ENCODE measurements at places on chromosomes 1 and 21. TPM values are rescaled to one million over a fixed set of nuclear protein-coding genes. Genes with fewer than 3 reads are reported as not detected.

The CA14 gene
- total RNA-seq = not detected

DNA sequence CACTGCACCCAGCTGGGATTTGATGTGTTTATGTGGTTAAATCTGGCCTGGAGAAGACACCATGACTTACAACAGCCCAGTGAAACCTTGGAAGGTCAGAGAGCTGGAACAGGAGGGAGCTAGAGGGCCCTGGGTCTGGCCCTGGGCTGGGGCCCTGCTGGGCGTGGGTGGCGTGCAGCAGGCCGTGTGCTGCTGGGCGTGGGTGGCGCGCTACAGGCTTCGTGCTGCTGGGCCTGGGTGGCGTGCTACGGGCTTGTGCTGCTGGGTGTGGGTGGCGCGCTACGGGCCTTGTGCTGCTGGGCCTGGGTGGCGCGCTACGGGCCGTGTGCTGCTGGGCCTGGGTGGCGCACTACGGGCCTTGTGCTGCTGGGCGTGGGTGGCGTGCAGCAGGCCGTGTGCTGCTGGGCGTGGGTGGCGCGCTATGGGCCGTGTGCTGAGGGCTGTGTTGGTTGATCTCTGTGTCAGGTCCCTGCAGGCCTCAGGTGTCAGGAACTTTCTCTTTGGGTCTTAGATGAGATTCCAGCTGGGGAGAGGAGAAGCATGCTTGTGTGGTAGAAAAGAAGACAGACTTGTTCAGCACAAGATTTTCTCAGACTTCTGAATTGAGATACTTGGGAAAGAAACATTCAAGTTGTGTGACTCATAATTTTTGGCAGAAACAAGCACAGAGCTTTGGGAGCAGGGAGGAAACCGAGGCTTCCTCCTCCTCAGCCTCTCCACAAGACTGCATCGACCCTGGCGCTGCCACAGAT is 66.0 kb downstream of the COL18A1 start:
- DNase-seq = peak; percentile 93

DNA sequence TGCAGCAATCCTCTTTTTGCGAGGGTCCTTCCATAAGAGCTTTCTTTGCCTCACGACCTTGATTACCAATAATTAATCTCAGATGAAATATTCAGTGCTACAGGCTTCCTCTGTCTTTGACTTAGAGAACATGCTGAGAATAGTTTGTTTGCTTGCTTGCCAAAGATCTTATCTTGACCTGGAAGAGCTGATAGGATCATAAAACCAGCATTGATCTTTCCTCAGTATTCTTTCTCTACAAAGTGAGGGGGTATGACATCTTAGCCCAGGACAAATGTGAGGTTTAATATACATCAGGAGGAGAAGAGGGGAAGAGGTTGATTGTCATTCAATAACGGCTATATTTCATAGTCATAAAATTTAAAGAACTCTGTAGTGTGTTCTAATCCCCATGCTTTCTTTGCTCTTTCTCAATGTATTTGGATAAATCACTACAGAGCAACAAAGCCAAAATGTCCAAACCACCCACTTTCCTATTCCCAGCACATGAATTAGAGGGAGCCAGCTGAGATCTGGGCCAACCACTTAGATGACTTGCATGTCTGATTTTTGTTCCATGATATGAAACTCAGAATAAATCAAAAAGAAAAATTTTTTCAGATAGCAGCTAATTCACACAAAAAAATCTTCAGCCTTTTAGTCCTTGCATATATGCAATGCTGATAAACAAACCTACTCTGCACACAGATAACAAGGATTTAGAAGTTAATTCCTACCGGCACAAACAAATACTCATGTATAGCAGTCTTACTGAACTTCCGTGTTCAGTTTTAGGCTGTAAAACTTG is 50.5 kb upstream of the IPO9 start:
- no peak for DNase-seq

DNA sequence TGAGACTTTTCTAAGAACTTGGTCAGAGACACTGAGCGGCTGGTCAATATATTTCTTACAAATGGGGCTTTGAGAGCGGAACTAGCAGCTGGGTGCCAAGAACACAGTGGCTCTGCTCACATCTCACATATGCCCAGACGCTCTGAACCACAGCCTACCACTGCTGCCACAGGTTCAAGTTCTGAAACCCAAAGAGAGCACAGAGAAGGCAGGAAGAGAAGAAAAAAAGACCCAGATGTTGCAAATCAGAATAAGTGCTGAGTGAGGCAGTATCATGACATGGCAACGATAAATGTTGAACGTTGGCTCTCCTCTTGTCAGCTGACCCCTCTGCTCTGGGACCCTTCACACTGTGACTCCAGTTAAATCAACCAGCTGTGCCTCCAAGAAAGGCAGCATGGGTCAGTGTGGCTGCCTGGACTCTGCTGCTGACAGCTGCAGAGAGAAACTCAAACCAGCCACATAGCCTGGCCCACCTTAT is 26.4 kb downstream of the HIVEP3 start:
- no peak for DNase-seq

The WNT2B gene
- 0.56 TPM for total RNA-seq

DNA sequence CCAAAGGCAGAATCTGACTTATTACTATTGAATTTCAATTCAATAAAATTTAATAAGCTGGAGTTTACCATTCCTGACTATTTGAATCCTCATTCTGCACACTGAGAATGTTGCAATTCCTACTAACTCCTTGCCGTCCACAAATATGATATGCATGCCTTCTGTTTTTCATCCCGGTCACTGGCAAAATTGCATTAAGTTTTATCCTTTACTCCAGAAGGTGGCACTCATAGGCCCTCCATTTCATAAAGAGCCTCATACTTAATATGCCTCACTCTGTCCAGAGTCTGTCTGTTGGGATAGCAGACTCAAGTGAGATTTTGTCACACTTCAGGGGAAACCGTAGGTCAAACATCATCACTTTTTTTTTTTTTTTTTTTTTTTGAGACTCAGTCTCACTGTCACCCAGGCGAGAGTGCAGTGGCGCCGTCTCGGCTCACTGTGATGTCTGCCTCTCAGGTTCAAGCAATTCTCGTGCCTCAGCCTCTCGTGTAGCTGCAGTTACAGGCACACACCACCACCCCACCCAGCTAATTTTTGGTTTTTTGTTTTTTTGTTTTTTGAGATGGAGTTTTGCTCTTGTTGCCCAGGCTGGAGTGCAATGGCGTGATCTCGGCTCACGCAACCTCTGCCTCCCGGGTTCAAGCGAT is 27.3 kb downstream of the F11R start:
- peak; percentile 77 for DNase-seq

All from IMR-90 (cell line).